ENCODE measurements at places on chromosomes 6 and 20.
A peak's percentile ranks its signal among the peaks of the same experiment; 100 is the strongest.

DNA sequence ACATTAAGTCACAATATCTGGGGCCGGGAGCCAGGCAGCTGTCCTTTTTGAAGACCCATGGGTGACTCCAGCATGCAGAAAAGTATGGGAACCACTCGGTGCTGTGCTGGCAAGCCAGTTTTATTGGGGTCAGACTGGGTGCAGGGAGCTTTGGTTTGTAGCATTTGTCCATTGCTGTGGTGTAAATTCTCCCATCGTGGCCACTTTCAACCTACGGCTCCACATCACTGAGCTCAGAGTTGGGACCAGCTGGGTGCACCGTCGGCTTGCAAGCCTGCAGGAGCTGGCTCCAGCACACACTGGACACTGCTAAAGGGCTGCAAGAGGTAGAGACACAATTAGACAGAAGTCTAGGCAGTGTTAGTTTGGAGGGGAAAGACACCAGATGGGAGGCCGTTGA, 66.9 kb downstream of the SYNJ2 start:
- DNase-seq = no peak

- no peak for DNase-seq
These were observed 42.3 kb upstream of the MRPS10 start for GRCh38 chr6:42259841-42260395.

DNA sequence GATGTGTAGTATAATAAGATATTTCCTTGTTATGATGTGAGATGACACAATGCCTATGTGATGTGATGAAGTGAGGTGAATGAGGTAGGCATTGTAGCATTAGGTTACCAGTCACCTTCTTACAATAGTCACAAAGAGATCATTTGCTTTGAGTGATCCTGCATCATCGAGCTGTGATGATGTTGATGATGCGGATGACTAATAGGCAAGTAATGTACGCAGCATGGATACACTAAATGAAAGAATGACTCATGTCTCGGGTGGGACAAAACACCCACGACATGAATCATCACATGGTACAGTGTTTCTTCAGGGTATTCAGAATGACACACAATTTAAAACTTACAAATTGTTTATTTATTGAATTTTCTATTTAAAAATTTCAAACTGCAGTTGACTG, 806.3 kb upstream of the GJE1 start:
- DNase-seq = no peak

- no peak for DNase-seq
These were observed 81.4 kb downstream of the CARMIL1 start for GRCh38 chr6:25360621-25361020.

- DNase-seq = no peak
These were observed 275.9 kb downstream of the FOXC1 start for GRCh38 chr6:1885576-1886011.

- no peak for DNase-seq
These were observed 51.4 kb upstream of the LGSN start for GRCh38 chr6:63371104-63371715.

GRCh38 chr6:168043848-168044415, 35.1 kb downstream of the FRMD1 start:
- no peak for DNase-seq

- DNase-seq = no peak
These were observed 142.3 kb downstream of the TFAP2A start for GRCh38 chr6:10272591-10272990.

DNA sequence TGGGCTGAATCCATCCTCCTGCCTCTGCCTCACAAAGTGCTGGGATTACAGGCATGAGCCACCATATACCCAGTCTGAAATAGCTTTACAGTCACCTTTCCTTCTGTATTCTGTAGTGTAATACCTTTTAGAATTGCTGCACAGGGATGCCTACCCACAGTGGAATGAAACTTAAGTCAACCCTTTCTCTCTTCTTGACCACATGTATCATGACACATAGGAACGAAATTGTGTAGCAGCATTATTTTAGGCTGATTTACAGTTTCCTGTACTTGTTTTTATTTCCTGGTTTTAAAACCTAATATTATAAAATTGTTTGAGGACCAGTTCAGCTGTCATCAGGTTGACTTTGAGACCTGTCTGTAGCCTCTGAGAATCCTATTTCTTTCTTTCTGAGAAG, 297.8 kb downstream of the ZFAND3 start:
- no peak for DNase-seq

GRCh38 chr6:41042226-41043055, at the start of gene TSPO2:
TSS of gene TSPO2 (plus strand) at chr6:41042467. CDS start at chr6:41042986, 519 bp downstream.
- no peak for DNase-seq

DNA sequence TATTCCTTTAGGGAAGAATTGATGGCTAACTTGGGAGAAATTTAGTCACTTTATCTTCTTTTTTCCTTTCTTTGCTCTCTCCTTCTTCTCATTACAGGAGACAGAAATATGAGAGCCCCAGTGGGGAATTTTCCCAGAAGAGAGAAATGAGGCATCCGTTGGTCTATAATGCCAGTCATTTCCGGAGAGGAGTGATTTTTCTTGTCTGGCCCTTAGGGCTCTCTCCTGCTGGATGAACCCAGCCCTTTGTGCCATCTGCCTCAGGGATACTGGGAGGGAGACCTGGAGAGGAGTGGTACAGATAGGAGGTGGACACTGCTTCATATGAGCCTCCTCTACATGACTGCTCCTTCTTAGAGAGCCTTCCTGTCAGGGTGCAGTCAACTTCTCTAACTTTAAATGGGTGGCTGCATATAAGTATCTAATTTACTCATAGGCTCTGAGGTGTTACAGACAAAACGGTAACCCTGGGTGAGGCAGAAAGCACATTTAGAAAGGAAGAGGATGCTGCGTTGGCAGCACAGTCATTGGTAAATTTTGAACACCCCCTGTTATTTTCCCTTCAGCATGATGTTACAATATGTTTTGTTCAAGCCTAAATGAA, 21.9 kb downstream of the RIMS1 start:
- no peak for DNase-seq

- DNase-seq = no peak
These were observed 26.7 kb downstream of the HCK start for GRCh38 chr20:32078791-32079190.

DNA sequence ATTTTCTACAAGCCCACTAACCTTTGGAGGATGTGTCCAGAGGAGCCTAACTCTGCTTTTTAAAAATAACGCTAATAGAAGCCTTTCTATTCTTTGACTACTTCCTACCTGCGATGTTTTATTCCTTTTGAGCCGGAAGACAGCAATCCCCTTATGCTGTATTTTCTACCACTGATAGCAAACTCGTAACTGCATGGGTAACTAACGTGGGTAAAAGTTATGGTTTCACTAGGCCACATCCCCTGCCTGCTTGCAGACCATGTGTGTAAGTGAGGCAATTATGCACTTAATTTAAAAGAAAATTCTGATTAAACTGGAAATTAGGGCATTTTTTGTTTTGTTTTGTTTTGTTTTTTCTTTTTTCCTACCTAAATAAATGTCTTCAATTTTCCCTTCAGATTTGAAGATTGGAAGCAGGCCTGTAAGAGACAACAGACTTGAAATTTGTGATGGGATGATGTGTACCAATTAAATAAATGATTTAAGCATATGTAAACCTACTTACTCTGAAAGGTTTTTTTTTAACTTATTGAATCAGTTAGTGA, 931 bp downstream of the UFL1 start:
- no peak for DNase-seq

DNA sequence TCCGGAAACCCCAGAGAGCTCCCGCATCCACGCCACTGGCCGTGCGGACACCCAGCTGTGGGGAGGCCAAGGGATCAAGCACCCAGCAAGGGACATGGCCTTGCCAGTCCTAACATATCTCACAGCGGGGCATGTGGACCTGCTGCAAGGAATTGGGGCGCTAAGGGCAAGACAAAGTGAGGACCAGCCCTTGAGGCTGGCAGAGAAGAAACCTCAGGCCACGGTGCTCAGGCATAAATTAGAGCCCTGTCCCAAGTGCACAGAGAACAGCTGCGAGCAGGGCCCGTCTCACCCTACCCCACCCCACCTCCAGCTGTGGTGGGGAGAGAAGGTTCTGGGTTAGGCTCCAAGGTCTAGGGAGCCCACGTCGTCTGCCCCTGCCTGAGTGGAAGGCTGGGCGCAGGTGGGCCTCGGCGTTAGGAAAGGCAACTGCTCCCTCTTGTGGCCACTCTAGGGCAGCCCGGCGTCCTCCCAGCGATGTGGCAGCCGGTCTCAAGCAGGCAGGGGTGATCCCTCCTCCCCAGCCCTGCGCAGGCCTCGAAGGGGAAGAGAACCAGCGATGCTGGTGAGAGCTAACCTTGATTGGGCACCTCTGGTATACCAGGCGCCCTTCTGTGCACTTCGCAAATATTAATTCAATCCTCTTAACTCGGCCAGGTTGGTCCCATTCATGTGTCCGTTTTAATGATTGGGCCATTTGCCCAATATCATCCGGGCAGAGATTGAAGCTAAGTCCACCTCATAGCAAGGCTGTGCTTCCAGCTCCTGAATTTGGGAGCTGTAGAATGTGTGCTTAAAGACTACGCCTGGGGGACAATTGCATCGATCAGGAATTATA, 235.8 kb downstream of the NFATC2 start:
- DNase-seq = peak; percentile 73

DNA sequence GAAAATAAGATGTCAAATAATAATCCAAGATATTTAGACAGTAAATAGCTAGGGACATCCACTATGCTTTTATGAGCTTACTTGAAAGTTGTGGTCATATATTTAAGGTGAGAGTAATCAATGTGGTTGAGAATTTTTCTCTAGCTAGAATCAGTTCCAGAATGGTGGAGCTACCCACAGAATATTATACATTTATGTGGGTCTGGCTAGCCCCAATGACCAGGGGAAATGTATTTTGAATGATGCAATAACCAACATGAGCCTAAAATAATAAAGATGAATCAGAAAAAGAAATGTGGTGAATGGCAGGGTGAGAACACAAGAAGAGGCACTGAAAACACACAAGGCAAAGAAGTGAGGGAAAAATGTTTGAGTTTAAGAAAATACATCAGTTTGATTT, 325.7 kb downstream of the TBC1D32 start:
- no peak for DNase-seq

DNA sequence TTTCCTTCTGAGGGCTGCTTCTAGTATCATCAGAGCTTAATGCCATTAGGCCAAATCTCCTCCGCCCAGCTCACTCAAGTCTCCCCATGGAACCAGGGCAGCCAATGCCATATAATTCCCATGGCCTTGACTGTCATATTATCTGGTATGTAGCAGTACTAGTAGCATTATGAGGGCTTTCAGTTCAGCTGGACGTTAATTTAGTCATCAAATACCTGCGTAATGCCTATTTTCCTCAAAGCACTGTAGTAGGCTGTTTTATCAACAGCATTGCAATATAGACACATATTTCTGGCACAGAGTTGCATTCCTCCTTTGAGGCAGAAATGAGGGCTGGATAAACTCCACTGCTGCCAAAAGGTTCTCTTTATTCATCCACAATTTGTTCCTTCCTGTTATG, 1.7 kb downstream of the KCTD20 start:
- no peak for DNase-seq

- no peak for DNase-seq
These were observed 2.4 kb upstream of the KHDC1L start for GRCh38 chr6:73227606-73228255.

GRCh38 chr6:33695451-33695887, 16.0 kb downstream of the UQCC2 start:
- DNase-seq = no peak

DNA sequence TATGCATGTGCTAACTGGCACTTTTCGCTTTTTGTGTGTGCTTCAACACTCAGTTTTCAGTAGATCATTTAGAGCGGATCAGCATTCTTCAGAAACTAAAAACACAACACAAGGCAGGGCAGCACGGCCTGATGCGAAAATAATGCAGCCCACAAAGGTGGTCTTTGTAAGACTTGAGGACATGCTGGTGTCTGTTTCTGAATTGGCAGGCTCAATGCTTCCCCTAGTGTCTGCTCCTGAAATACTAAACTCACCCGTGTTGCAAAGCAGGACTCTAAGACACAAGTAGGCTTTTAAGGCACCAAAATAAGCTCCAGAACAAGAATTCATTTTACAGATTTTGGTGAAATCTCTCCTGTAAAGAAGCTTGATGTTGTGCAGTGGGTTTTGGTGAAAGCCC, 676.5 kb downstream of the TENT5A start:
- no peak for DNase-seq

- no peak for DNase-seq
These were observed 132.4 kb downstream of the MACROD2 start for GRCh38 chr20:14127514-14128223.

- no peak for DNase-seq
These were observed 256.5 kb downstream of the TRDN start for GRCh38 chr6:123380257-123380656.

DNA sequence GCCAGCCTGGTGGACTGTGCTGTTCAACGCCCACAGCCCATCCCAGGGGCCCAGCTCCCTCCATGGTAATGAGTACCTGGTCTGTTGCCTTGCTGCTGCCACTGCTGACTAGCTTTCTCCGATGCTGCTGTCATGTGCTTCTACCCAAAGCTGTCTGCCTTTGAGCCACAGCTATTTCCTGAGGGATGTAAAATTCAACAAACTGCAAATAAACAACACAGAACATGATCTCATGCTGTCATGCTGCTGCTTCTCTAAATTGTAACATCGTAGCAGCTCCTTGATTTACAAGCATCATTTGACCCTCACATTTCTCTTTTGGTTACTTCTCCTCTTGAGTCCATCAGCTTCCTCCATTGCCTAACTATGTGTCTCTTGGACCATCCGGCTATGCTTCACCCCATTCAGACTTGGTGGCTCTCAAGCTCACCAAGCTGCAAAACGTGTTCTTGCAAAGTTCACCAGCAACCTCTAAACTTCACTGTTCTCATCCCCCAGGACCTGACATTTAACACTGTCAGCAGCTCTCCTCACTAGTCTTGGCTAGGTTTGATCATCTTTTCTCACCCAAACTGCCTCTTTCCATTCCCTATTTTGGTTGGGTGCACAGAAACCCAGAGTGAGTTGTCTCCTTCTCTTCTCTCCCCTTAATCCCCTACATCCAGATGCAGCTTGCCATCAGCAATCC, 54.6 kb downstream of the FYN start:
- no peak for DNase-seq

GRCh38 chr20:62461834-62462233, 14.0 kb downstream of the GATA5 start:
- DNase-seq = no peak

GRCh38 chr6:144753023-144753705, 468.0 kb downstream of the UTRN start:
- DNase-seq = no peak

DNA sequence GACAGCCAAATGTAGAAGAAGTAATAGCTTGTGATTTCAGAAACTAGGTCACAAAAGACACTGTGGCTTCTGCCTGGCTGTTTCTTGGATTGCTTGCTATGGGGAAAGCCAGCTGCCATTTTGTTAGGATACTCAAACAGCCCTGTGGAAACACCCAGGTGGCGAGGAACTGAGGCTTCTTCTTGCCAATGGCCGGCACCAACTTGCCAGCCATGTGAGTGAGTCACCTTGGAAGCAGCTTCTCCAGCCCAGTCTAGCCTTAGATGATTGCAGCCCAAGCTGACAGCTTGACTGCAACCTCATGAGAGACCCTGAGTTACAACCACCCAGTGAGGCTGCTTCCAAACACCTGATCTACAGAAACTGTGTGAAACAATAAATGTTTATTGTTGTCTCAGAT, 11.9 kb upstream of the KIAA1755 start:
- DNase-seq = no peak

GRCh38 chr6:84892671-84893070, 128.3 kb upstream of the TBX18 start:
- DNase-seq = no peak

- no peak for DNase-seq
These were observed 53.4 kb downstream of the PTCHD4 start for GRCh38 chr6:48057601-48058000.

GRCh38 chr20:431012-431904, 23.2 kb downstream of the RBCK1 start:
- no peak for DNase-seq
